ENCODE measurements at places on chromosomes 7 and 10. TPM values are rescaled to one million over a fixed set of nuclear protein-coding genes. Genes with fewer than 3 reads are reported as not detected.

The HOXA5 gene
- total RNA-seq = not detected

The CYP2E1 gene
- 0.39 TPM for total RNA-seq

The PNLIPRP1 gene
- not detected for total RNA-seq

The GPRIN2 gene
- not detected for total RNA-seq

The ADAM12 gene
- total RNA-seq = 0.14 TPM

The ZNRF2 gene
- 14.5 TPM for total RNA-seq

The PAX4 gene
- not detected for total RNA-seq

The EFCAB10 gene
- not detected for total RNA-seq

The VWC2 gene
- total RNA-seq = not detected

The IDE gene
- total RNA-seq = 38.2 TPM

The GBX1 gene
- not detected for total RNA-seq

The MYL10 gene
- total RNA-seq = not detected

The LIPK gene
- not detected for total RNA-seq

The CPA4 gene
- not detected for total RNA-seq

The STEAP1 gene
- not detected for total RNA-seq

The SLC26A3 gene
- not detected for total RNA-seq

The PHKG1 gene
- total RNA-seq = 3.7 TPM

The SFTPA1 gene
- not detected for total RNA-seq

The RELN gene
- not detected for total RNA-seq

The ITPRIP gene
- 20.1 TPM for total RNA-seq

The HTR5A gene
- total RNA-seq = not detected

The LRGUK gene
- total RNA-seq = 0.20 TPM

The NPY4R gene
- not detected for total RNA-seq

The MYH16 gene
- not detected for total RNA-seq

The NPY gene
- total RNA-seq = not detected

The KIF20B gene
- 71.6 TPM for total RNA-seq

The ETV1 gene
- 0.41 TPM for total RNA-seq

The TUBAL3 gene
- total RNA-seq = not detected

The KLF14 gene
- not detected for total RNA-seq

The ANKRD61 gene
- total RNA-seq = 0.18 TPM

The PAPOLB gene
- not detected for total RNA-seq

The STAG3 gene
- 21.7 TPM for total RNA-seq

The GIMAP8 gene
- total RNA-seq = 27.8 TPM

The ASB10 gene
- total RNA-seq = not detected

The BICC1 gene
- 0.07 TPM for total RNA-seq

The NET1 gene
- 47.9 TPM for total RNA-seq

The SUN3 gene
- total RNA-seq = not detected

The SNCG gene
- total RNA-seq = not detected

The OGDHL gene
- total RNA-seq = 0.20 TPM

The SERPINE1 gene
- total RNA-seq = 0.27 TPM

All from T-helper 2 cell treated with Interferon-gamma antibody and Interleukin-4, amounts not matched to agents 100 ng/mL and 5 ng/mL, for 36 hours (primary cell).